ENCODE measurements at places on chromosomes 5 and 9.

GRCh38 chr9:14203356-14204056 lies 110.4 kb downstream of the NFIB start:
- no peak for DNase-seq

GRCh38 chr9:20054734-20055133 lies 265.9 kb upstream of the SLC24A2 start:
- no peak for DNase-seq

- DNase-seq = peak; percentile 64
These were observed 13.1 kb downstream of the LRRC26 start for GRCh38 chr9:137156567-137157375.

GRCh38 chr5:39758426-39758825 lies 333.6 kb upstream of the DAB2 start:
- DNase-seq = no peak

- no peak for DNase-seq
These were observed 265.7 kb upstream of the ANKRD55 start for GRCh38 chr5:56498759-56499395.

- DNase-seq = no peak
These were observed 91.0 kb downstream of the SNX18 start for GRCh38 chr5:54608423-54609085.

DNA sequence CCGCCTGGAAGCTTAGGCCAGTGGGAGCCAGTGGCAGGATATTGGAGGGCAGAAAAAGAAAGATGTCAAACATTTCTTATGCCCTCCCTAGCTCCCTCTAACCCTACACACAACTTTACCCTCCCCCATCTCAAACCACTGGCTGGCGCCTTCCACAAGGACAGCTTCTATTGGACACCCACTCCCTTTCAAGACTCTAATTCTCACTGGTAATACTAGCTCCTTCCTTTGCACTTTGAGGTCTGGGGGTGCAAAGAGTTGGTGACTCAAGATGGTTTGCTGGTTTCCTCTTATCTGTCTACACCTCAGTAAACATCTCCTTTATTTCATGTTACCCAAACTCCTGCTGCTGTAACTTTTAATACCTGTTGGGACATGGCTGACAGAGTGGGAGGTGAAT lies 11.6 kb upstream of the ITGA1 start:
- DNase-seq = no peak

- DNase-seq = no peak
These were observed 28.1 kb downstream of the ADGRD2 start for GRCh38 chr9:124478354-124478753.

DNA sequence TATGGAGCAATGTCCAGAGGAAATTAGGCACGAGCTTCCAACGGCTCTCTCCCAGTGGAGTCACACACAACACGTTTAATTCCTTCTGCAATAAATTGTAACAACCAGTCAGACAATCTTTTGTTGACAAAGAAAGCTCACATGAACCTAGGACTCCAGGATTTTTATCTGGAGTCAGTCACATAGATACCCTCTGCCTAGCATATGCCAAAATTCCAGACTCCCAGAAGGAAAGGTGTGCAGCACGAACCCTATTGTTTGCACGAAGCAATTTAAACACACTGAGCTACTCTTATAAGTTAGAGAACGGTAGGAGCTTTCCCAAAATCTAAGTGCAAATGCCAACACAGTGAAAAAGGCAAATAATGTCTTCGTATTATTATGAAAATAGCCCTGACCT lies 67.1 kb downstream of the TEX10 start:
- no peak for DNase-seq

- no peak for DNase-seq
These were observed 55.8 kb downstream of the GNAQ start for GRCh38 chr9:77975806-77976205.

- no peak for DNase-seq
These were observed 10.4 kb upstream of the ACTBL2 start for GRCh38 chr5:57493034-57493433.

- no peak for DNase-seq
These were observed 33.3 kb upstream of the C7 start for GRCh38 chr5:40875958-40876357.

- DNase-seq = no peak
These were observed 8.4 kb upstream of the NDST1 start for GRCh38 chr5:150499437-150499956.

- DNase-seq = no peak
These were observed 91.8 kb upstream of the DAPK1 start for GRCh38 chr9:87405677-87406542.

- DNase-seq = no peak
These were observed 488.1 kb upstream of the DAB2 start for GRCh38 chr5:39912906-39913305.

- no peak for DNase-seq
These were observed 56.5 kb downstream of the ADAMTS2 start for GRCh38 chr5:179288809-179289185.

- DNase-seq = peak; percentile 8
These were observed 10.1 kb downstream of the TMEM252 start for GRCh38 chr9:68530618-68531017.

DNA sequence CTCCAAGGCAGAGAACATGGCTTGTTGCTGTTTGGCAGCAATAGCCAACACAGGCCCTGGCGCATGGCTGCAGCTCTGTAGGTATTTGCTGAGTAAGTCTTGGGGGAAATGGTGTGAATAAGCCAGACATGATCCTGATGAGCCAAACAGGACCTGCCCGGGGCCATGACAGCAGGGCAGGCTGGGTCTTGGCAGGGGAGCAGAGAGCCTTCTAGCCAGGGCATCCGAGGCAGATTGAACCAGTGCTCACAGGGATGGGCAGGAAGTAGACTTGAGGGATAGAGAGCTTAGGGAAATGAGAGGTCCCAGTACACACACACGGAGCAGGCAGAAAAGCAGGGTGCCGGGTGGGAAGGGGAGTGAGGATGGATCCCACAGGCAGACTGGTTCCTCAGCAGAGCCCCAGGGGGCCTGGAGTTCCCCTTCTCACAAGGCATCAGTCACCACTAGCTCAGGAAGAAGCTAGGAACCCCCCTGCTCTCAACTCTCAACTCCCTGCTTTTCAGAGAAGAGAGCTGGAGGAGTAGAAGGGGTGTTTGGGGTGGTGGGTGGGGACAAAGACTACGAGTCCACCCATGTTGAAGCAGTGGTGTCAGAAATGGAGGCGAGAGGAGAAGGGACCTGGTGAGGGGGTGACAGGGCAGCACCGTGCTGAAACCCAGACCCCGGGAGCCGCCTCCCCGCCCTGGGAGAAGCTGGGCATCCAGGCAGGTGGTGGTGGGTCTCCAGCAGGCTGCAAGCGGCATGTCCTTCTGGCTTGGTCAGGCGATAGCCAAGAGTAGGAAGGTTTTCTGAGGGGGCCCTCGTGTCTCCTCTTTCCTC lies 111.1 kb downstream of the RGS3 start:
- no peak for DNase-seq

DNA sequence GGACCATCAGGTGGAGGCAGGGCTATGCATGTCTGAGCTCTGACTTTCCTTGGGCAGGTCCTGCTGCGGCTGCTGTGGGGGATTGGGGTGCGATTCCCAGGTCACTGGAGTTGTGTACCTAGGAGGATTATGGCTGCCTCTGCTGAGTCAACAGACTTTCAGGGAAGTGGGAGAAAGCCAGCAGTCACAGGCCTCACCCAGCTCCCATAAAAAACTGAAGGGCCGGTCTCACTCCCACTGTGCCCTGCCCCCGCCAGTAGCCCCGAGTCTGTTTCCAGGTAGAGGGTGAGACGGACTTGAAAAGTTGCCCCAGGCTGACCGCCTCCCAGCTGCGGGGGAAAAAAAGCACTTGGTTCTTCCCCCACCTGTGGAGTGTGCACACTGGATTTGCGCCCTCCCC lies 76.7 kb downstream of the FAM170A start:
- DNase-seq = no peak

DNA sequence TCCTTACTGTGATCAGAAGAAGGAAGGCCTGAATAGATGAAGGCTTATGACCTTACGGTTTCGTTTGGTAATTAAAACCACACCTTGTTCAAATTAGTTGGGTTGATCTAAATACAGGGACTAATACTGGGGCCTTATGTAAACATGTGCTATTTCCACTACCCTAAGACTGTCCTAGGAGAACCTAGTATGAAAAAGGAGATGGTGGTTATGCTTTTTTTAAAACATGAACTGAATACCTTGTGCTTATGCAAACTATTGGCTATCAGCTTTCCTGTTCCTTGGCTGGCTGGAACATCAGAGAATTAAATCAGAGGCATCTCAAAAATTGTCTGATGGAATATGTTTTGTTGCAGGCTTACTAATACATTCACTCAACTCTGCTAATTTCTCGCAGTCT lies 3.9 kb downstream of the MYOT start:
- DNase-seq = no peak

GRCh38 chr5:120683580-120683979 lies 219.5 kb downstream of the PRR16 start:
- no peak for DNase-seq

GRCh38 chr9:107039542-107039941 lies 176.6 kb downstream of the ZNF462 start:
- no peak for DNase-seq

DNA sequence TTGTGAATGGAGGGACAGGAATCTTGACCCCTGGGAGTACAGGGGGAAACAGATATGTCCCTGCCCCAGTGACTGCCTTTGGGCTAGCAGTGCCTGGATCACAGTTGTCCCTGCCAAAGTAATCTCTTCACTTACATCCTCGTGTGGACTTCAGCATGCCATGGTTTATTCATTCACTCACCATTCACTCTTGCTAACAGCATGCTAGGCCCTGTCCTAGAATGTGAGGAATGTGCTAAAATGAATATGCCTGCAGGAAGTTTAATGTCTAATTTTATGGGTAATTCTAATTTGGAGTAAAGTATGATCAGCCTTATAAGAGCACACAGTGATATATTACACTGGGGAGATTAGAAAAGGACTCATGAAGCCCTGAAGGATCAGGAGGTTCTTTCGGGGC lies 63.0 kb downstream of the FAT2 start:
- DNase-seq = no peak

GRCh38 chr5:126852091-126852571 lies 75.2 kb downstream of the LMNB1 start:
- DNase-seq = peak; percentile 65

GRCh38 chr5:161009194-161009593 lies 157.2 kb upstream of the ATP10B start:
- no peak for DNase-seq

- peak; percentile 75 for DNase-seq
These were observed 30.4 kb downstream of the PRDM6 start for GRCh38 chr5:123119334-123119986.

DNA sequence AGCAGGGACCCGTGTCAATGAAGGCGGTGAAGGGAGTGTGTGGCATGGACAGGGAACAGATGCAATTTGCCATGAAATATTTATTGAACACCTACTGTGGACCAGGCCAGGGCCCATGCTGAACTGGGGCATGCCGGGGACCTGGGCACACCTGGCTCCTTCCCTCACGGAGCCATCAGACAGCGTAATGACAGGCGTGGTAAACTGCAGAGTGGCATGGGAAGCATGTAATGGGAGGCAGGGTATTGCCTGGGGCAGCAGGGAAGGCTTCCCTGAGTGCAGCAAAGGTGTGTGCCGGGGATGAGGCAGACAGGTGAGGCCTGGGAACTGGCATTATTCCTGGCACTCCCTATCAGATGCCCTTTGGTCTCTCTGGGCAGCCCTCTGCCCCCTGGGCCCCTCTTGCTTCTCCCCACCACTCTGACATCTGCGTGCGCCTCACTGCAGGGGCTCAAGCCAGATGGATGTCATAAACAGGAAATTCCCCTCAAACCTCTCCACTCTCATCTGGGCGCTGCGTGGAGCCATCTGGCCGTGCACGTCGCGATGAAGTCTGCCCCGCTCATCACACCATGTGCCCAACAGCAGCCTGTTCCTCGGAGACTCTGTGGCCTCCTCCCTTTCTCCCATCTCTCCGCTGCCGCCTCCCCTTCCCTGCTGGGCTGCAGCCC lies 67.6 kb downstream of the HMCN2 start:
- DNase-seq = no peak

GRCh38 chr5:132473019-132473531 lies 17.5 kb downstream of the IRF1 start:
- DNase-seq = no peak

All from hepatic stellate cell (primary cell).